ENCODE measurements at places on chromosomes 12 and 14.

DNA sequence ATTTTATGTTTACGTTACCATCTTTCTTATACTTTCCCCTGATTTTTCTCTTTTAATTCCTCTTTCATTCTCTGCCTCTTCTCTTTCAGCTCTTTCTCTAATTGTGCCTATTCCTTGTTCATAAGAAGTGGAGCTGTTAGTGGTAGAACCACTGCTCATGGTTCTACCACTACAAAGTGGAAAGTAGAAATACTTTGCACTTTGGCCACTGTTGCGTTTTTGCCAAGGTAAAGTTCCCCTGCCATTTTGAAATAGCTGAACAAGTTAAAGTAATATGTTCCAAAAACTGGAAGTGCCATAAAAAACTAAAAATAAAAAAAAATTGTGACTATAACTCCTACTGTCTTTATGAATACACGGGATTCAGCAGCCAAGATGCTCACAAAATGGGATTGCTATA lies 130.6 kb downstream of the MON2 start:
- DNase-seq, result no peak

- no peak for DNase-seq
These were observed 34.6 kb upstream of the NT5DC3 start for GRCh38 chr12:103875666-103876065.

DNA sequence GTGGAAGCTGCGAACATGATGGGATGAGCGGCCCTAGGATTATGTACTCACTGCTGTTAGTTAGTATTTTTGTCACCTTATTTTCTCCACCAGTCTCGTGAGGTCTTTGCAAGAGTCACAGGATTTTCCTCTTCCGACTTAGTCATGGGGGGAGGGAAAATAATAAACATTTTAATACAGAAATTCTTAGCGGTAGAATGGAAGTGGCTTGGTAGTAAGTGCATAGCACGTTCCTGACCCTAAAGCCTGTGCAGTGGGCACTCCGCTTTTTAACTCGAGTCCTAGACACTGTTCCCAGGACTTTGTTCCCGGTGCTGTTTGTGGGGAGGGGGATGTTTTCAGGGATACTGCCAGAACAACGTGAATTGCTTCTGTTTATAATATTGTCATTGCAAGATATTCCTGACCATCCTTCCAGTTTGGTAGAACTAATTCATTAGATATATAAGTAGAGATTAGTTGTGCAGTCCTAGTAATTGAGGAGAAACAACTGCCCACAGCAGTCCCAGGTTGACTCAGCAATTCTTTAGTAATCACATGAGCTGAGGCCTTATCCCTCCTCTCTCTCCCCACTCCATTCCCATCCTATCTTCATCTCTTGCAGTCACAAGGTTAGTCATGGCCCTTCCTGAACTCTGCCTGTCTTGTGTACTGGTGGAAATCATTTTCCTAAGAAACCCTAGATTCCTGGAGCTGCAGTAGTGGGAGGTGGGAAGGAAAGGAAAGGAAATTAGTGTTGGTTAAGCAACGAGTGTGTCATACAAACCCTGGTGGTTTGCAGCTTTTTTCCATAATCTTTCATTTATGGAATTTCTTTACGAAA lies 799 bp downstream of the SLC38A6 start:
- DNase-seq, result no peak

- no peak for DNase-seq
These were observed 15.1 kb downstream of the NDUFA9 start for GRCh38 chr12:4663971-4664505.

DNA sequence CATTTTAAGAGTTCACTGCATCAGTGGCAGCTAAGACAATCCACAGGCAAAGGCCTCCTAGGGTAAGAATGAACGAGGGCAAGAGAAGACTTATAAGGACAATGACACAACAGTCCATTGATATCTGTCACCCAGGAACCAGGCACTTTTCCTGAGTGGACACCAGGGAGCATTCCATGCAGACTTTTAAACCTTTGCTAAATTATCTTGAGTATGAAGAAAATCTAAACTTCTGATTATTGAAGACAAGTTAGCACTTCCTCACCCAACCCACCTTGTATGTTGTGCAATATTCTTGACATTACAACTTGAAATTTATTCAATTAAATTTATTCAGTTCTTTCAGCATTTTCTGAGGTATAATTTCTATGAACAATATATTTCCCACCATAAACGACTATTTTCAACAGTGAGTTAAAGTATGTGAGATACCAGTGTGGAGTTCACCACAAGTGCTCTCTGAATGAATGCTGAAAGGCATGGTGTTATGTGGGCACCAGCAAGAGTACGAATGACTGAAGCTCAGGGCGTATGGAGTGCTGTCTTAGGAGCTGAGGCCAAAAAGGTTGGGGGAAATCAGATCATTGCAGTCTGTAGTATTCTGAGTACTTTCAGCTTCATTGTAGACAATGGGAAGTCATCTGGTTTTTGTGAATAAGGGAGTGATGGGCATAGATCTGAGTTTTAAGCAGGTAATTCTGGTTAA lies 124.3 kb upstream of the LMNTD1 start:
- no peak for DNase-seq

- DNase-seq, result peak; percentile 51
These were observed 17.1 kb downstream of the CATSPERB start for GRCh38 chr14:91714805-91715204.

DNA sequence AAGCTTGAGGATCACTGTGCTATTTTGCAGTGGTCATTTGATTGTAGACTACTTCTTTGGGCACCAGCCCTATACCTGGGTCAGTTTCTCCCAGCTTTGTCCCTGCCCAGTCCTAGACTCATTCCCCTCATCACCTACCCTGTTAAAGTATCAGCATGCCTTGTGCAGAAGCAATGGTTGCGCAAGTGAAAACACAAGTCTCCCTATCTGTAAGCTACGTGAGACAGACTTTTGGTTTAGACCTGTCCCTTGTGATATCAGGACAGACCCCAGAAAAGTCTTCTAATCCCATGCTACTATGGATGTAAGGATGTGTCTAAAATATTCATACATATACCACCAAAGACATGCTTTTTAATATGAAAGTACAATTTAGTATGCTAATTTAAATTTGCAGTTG lies 88.8 kb upstream of the ATP2B1 start:
- DNase-seq, result no peak

DNA sequence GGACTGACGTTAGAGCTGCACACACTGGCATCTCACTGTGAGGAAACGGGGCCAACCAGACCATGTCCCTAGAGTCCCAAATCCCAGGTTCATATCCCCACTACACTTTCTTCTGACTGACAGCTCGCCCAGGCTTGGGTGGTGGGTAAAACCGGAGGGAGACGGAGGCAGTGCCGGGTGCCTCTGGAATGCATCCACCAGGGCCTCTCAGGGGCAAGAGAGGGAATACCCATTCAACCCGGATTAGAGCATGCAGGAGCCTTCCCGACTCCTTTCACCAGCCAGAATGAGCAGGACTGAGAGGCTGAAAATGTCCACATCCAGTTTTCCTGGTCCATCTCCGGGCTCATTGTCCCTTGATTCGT lies 297.2 kb downstream of the ADGRD1 start:
- DNase-seq, result no peak
